ENCODE measurements at places on chromosomes 4 and X. TPM values are rescaled to one million over a fixed set of nuclear protein-coding genes. Genes with fewer than 3 reads are reported as not detected.

Gene COX7B2
- total RNA-seq, result not detected

Gene NEUROG2
- total RNA-seq, result 0.03 TPM

Gene SPANXC
- total RNA-seq, result 4.4 TPM

Gene COMMD8
- 29.2 TPM for total RNA-seq

Gene F8A2
- not detected for total RNA-seq

Gene PLXNA3
- total RNA-seq, result 0.47 TPM

Gene GAGE12E
- not detected for total RNA-seq

Gene APELA
- total RNA-seq, result 24.9 TPM

Gene UGT2A1
- not detected for total RNA-seq

Gene CDX4
- not detected for total RNA-seq

Gene MAMLD1
- 3.7 TPM for total RNA-seq

Gene MAGEB17
- total RNA-seq, result 0.11 TPM

Gene TTC29
- not detected for total RNA-seq

Gene PPARGC1A
- 0.18 TPM for total RNA-seq

Gene TLR2
- not detected for total RNA-seq
